ENCODE measurements at places on chromosomes 1 and 21.

- peak; percentile 94 for DNase-seq
Measured at GRCh38 chr1:27296773-27297291, 25.1 kb upstream of the TMEM222 start.

- DNase-seq: no peak
Measured at GRCh38 chr1:211830055-211830327, 572 bp downstream of the LPGAT1 start.

- DNase-seq: no peak
Measured at GRCh38 chr1:219585837-219586455, 27.0 kb downstream of the ZC3H11B start.

- DNase-seq: no peak
Measured at GRCh38 chr1:119209596-119210295, 69.3 kb upstream of the WARS2 start.

DNA sequence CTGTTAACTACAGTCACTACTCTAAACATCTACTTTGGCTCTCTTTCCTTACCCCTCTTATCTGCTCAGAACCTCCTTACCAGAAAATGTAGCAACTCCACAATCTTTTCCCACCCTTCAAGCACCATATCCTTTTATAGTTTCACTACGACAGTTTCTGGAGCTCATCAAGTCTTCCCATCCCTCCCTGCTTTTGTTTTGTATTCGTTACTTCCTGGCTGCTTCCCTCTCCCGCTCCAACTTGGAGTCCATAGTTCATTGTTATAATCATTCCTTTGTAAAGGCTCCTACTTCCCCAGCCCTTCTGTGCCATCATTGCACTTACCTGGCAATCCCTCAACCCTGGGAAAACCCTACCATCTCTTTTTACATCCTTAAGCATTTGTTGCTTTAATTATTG lies 18.0 kb downstream of the MPZL1 start:
- DNase-seq: no peak

Data from esophagus muscularis mucosa (tissue), 4 donors.